GM12878 (cell line): ENCODE measurements at places on chromosomes 3 and 15. TPM values are rescaled to one million over a fixed set of nuclear protein-coding genes. Genes with fewer than 3 reads are reported as not detected.

- H3K36me3 ChIP-seq = no peaks in the 10 kb centered on the region
- no peak overlapping the region for H3K27ac ChIP-seq
- no peaks in the 10 kb centered on the region for H3K27me3 ChIP-seq
- no peak overlapping the region for H3K4me3 ChIP-seq
- DNase-seq = no peak
These were observed 16.7 kb upstream of the CPA3 start for GRCh38 chr3:148848410-148848809.

Gene DUOXA2
- total RNA-seq = not detected in 2 replicates

GRCh38 chr3:116958291-116958690 lies 248.7 kb downstream of the TUSC7 start:
- no peaks in the 10 kb centered on the region for H3K4me1 ChIP-seq
- H3K27ac ChIP-seq = no peak overlapping the region
- no peak overlapping the region for H3K4me3 ChIP-seq
- no peaks in the 10 kb centered on the region for H3K27me3 ChIP-seq

Gene PAK6
- total RNA-seq = 0.59 and 0.77 TPM in 2 replicates

Gene CMTM7
- 12.5 and 13.7 TPM in 2 replicates for total RNA-seq

Gene KNSTRN
- 38.1 and 39.4 TPM in 2 replicates for total RNA-seq

DNA sequence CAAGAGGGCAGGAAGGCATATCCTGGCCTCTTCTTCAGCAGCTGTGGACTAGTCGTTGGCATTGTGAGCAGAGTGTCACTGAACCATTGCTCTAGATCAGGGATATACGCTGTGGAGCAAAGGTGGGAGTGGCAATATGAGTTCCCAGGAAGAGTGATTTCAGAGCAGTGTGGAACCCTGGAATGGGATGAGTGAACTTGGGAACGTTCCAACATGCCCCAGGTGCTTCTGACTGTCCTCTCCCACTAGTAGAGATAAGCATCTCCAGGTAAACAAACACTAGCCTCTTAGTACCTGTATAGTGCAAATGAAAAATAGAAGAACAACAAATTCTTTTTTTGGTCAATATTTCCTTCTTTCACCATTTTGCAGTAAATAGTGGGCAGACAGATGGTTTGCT lies 123.6 kb upstream of the VEPH1 start:
- no peaks in the 10 kb centered on the region for H3K36me3 ChIP-seq
- H3K4me3 ChIP-seq = no peak overlapping the region
- DNase-seq = no peak
- no peaks in the 10 kb centered on the region for H3K27me3 ChIP-seq

Gene ANKUB1
- total RNA-seq = not detected in 2 replicates
